ENCODE measurements at places on chromosomes 2 and 18.

- no peak for DNase-seq
These were observed 54.5 kb downstream of the SKA1 start for GRCh38 chr18:50429207-50429948.

GRCh38 chr2:890214-890613 is 60.4 kb upstream of the SNTG2 start:
- no peak for DNase-seq

- DNase-seq = no peak
These were observed 1.4 kb downstream of the UBE2F start for GRCh38 chr2:237968048-237968862.

GRCh38 chr18:76368976-76369375 is 126.1 kb downstream of the ZNF516 start:
- DNase-seq = no peak

DNA sequence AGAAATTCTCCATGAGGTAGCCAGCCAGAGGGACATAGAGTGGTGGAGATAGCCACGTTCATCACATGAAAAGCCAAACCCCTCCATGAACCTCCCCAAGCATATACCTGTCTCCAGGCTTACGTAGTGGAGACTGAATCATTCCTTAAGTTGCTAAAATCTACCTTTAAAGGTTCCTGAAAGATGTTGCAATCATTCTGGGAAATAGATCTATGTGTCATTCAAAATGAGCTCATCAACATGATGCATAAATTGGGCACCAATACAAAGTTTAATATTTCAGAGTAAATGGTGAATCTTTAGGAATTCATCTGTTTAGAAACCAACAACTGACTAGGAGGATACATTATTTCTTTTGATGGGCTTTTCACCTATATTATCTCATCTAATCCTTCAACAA is 362.6 kb upstream of the ID2 start:
- no peak for DNase-seq

GRCh38 chr2:74764429-74765272 is 69.3 kb upstream of the HK2 start:
- no peak for DNase-seq

- DNase-seq = no peak
These were observed 361.7 kb upstream of the ACVR2A start for GRCh38 chr2:147482916-147483669.

- no peak for DNase-seq
These were observed 90.3 kb downstream of the OLA1 start for GRCh38 chr2:174158003-174158402.

DNA sequence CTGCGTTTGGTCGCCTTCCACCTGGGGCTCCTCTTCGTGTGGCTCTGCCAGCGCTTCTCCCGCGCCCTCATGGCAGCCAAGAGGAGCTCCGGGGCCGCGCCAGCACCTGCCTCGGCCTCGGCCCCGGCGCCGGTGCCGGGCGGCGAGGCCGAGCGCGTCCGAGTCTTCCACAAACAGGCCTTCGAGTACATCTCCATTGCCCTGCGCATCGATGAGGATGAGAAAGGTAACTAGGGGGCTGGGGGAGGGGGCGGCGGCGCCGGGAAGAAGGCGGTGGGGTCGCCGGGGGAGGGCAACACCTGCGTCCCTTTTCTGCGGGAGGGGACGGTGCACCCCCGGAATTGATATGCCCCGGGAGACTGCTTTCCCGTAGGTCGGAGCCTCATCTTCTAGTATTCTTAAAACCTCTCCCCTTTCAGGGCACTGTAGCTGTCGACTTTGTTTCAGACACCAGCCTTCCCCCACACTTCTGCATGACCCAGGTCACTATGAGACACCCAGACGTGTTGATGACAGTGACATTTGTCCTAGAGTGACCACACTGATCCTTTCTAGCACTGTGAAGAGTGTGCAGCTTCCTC is 755 bp downstream of the SPAST start:
- no peak for DNase-seq

- DNase-seq = no peak
These were observed 55.6 kb downstream of the PKP4 start for GRCh38 chr2:158512323-158512722.

DNA sequence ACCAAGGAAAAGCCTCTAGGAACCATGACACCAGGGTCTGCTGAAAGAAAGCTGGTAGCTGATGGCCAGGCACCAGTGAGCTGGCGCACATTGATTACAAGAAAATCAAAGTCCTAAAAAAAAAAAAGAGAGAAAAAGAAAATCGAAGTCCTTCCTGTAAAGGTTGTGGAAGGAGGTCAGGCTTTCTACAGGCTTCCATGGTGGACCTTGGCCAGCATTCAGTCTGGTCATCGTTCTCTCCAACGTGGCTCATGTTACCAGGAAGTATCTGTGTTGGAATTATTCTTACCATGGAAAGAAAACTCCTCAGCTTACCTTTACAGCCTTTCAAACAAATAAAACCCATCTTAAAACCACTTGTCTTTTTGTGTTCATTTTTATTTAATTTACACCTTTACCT is 65.6 kb downstream of the CYB5A start:
- no peak for DNase-seq

DNA sequence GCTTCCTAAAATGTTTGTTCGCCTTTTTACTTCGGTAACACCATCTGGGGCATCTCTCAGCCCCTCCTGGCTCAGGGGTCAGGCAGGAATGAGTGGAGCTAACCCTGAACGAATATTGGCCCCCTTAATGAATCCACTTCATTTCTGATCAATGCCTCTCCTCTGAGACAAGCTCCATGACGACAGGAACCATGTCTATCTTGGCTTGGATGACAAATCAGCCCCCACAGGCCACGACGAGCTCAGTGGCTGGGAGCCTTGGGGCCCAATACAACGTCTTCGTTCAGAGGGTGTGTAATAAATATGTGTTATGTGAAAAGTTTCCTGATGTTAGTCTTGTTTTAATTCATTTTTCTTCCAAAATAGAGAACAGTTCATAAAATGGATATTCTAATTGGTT is 133.0 kb downstream of the COL6A3 start:
- DNase-seq = no peak
